ENCODE measurements at places on chromosomes 12 and 14. TPM values are rescaled to one million over a fixed set of nuclear protein-coding genes. Genes with fewer than 3 reads are reported as not detected.

DNA sequence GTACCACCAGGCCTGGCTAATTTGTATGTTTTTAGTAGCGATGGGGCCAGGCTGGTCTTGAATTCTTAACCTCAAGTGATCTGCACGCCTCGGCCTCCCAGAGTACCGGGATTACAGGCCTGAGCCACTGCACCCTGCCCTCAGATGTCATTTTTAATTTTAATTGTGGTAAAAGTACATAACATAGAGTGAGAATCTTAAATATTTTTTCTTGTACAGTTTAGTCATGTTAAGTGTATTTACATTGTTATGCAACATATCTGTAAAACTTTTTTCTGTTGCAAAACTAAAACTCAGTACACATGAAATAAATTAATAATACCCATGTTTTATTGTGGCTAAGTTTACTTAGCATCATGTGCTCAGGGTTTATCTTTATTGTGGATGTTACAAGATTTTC lies 231.4 kb downstream of the ALG10 start:
- no peak for DNase-seq

GRCh38 chr12:5561057-5561456 lies 129.1 kb downstream of the NTF3 start:
- no peak for DNase-seq

- DNase-seq: no peak
Measured at GRCh38 chr12:49032276-49032675, 13.7 kb upstream of the PRKAG1 start.

EXOC3L4 gene
- polyA plus RNA-seq: 1.4 TPM

- no peak for DNase-seq
Measured at GRCh38 chr12:27367078-27367477, 34.4 kb downstream of the BMAL2 start.

GRCh38 chr14:101839236-101839635 lies 77.7 kb downstream of the PPP2R5C start:
- DNase-seq: no peak

DNA sequence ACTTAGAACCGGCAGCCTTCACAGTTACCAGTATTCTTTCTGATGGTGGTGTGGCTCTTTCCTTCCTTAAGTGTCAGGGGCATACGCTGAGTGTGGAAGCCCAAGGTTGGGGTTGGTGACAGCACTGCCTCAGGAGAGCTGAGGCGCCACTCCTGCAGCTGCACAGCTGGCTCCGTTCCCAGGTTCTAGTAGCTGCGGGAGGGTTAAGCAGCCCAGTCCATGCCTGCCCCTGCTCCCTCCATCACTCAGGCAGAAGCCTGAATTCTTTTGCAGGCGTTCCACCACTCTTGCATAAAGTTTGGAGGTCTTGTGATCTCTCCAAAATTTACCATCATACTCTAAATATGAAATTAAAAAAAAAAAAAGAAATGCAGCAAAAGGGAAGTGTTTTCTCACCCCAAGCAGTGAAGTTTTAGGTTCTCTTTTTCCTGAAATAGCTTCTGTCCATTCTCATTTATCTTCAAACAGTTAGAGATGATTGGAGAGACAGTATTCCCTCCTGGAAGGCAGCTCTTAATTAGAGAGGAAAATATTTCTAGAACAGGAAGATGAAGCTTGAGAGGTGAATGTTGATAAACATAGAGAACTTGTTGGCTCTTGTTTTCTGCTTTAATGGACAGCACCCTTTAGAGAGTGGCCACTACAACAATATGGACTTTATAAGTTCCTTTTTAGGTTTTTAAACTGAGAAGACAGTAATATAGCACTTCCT lies 136.1 kb downstream of the FGD4 start:
- DNase-seq: no peak

- no peak for DNase-seq
Measured at GRCh38 chr12:49959685-49960473, 1.8 kb upstream of the AQP5 start.

- DNase-seq: no peak
Measured at GRCh38 chr14:93430315-93431035, at the start of gene UNC79. TSS of gene UNC79 (plus strand) at chr14:93430939. CDS start at chr14:93431030, 91 bp downstream.

- DNase-seq: no peak
Measured at GRCh38 chr14:104969741-104970230, 8.4 kb downstream of the AHNAK2 start.

DNA sequence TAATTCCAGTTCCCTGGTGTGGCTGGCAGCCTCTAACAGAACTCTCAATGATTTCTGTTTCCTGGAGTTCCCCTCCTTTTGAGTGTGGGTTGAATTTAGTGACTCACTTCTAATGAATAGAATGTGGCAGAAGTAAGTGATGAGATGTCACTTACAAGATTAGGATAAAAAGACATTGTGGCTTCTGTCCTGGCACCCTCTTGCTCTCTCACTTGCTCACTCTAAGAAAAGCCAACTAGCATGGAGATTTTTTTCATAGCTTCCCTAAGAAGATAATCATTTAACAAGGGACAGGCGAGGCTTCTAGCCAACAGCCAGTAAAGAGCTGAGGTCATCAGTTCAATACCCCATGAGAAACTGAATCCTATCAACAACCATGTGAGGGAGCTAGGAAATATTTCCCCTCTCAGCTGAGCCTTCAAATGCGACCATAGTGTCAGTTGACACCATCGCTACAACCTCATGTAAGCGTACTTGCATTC lies 156.7 kb downstream of the TMTC3 start:
- no peak for DNase-seq

- peak; percentile 57 for DNase-seq
Measured at GRCh38 chr12:89051065-89051677, 301.1 kb downstream of the DUSP6 start.

- no peak for DNase-seq
Measured at GRCh38 chr12:94282675-94283074, 134.3 kb downstream of the PLXNC1 start.

GRCh38 chr12:91672130-91672529 lies 473.5 kb downstream of the BTG1 start:
- DNase-seq: no peak

DNA sequence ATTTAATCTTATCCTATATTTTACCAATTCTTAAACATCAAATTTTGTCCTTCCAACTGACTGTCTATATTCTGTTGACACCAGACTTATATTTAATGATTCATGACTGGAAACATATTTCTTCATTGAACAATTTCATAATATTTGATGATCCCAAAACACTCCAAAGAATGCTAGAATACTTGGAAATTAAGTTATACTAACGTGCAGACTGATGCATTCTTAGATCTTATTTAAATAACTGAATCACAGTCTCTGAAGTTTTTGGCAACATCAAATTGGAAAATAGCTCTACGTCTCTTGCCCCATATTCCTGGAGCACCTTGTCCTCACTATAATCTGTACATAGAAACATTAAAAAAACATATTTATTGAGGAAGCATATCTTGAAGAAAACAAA lies 127.4 kb downstream of the HMGA2 start:
- DNase-seq: no peak

TXNRD1 gene
- 70.1 TPM for polyA plus RNA-seq

DNA sequence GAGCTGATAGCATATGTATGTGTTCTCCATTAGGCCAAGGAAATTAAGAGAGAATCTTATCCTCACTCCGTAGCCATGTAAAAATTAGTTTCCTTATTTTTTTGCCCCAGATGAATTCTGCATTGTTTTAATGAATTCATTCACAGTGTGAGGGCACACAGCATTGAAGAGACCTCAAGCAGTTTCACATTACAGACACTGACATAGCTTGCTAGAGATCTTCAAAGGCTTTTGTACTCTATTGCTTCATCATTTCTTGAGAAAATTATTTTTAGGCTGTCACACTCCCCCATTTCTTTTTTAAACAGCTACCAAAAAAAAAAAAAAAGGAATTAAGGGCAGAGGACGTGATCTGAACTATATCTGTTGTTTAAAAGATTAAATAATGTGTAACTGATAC lies 251.1 kb downstream of the BCAT1 start:
- no peak for DNase-seq

DNA sequence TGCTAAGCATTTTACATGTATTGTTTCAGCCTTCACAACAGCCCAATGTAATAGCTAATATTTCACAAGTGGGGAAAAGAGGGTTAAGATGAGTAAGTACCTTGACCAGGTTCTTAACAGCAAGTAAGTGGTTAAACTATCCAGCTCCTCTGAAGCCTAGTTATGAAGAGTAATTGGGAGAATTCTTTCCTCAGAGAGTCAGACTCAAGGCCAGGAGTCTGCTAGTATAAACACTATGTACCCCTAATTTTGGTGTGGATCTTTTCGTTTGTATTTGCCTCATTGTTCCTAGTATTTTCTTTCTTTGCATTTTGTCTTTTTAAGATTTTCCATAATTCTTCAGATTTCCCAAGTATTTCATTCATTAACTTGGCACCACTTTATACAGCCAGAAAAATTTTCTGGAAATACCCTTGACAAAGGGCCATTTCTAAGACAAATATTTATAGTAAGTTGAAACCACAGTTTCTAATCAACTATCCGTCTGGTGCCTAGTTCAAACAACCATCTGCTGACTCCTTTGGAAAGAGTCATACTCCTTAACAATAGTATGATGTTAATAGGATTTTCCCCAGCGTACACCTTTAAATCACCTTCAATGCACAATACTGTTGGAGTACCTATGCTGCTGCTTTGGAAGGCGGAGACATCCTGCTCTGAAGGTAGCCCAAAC lies 81.2 kb downstream of the SCAF11 start:
- DNase-seq: no peak

GRCh38 chr12:113425960-113426453 lies 3.8 kb downstream of the SDSL start:
- DNase-seq: no peak

- DNase-seq: no peak
Measured at GRCh38 chr12:94779485-94779884, 129.1 kb upstream of the TMCC3 start.

DNA sequence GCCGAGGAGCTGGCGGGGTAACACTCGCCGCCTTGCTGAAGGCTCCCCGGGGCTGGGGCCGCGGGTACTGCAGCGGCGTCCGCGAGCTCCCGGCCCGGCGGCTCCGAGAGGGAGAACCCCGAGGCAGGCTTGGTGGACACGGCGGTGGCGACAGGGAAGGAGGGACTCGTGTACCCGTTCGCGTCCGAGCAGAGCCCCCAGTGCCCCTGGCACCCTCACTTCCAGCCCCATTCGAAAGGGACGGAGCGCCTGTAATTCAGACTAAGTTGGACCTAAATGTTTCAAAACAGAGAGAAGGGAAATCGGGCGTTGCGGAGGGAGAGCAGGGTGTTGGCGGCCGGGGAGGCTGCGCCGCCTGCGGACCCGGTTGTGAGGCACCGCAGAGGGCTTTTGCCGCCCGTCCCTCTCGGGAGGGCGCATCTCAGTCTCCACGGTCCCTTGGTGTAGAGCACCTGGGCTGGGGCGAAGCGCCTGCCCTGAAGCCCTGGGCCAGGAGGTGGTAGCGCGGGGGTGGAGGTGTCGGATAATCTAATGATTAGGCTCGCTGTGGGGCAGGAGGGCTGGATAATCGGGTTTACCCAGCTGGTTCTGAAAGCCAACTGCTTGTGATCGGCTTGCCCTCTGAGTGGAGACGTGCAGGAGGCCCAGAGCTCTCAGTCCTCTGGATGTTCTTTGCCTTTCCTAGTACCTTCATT lies 771 bp downstream of the DAAM1 start:
- DNase-seq: no peak

SERPINA5 gene
- 15.2 TPM for polyA plus RNA-seq

- DNase-seq: no peak
Measured at GRCh38 chr12:95003921-95004272, 400 bp upstream of the NDUFA12 start.

DNA sequence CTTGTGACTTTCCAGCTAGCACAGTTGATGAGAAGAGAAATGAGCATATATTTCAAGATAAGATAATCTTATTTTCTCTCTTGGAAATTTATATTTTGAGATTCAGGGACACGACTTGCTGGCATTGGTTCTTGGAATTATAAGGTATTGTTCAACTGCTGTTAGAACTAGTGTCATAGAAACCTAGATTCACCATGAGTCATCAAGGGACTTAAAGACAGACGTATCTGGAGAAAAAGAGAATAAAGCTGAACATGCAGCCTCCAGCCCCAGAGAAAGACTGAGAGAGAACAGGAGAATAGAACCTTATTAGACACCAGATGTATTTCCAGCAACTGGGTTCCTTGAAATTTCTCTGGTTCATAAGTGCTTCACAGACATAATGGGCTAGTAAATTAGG lies 194.4 kb upstream of the PPFIA2 start:
- DNase-seq: no peak

- DNase-seq: no peak
Measured at GRCh38 chr14:50910495-50911420, 33.5 kb downstream of the PYGL start.

SPIC gene
- polyA plus RNA-seq: not detected

- DNase-seq: no peak
Measured at GRCh38 chr12:27270148-27270547, 26.1 kb downstream of the STK38L start.

CLEC9A gene
- polyA plus RNA-seq: 0.21 TPM

DNA sequence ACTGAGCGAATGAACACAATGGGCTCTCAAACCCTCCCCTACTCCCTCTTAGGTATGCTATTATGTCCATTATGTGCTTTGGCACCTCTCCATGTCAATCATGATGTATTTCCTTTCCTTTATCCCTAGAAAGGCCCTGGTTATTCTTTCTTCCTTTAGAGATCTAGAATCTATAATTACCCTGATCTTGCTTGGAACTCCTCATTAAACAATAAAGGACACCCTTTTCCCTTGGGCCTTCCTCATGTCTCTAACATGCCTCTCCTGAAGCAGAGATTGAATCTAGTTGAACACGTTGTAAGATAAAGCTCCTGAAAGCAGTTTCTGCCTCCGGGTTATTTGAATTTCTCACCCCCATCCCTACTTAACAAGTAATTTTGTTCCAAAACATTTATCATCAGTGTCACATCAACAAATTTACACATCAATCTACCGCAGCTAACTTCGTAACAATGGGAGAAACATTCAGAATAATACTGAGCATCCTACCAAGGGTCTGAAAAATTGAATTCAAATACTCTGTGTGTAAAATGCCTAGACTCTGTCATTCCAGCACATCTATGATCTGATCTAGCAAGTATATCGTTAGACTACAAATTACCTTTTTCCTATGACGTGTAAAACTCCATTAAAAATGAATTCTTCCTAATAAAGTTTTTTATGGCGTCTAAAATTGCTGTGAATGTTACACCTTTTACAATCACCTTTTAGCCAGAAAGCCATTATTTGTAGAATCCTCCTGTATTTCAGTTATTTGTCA lies 5.4 kb downstream of the USP44 start:
- no peak for DNase-seq

DNA sequence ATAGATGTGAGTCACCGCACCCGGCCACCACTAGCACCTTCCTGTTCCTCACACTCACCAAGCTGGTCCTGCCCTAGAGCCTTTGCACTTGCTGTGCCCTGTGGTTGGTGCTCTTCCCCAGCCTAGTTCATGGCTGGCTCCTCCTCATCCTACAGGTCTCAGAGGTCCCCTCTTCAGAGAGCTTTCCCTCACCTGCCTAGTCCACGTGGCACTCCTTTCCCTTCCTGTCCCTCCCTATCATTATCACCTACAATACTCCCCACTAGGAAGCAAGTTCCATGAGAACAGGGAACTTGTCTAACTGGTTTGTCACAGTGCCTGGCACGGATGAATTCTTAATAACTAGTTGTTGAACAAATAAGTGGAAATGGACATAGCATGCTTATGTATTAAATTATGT lies 24.0 kb upstream of the TMED10 start:
- DNase-seq: no peak
